ENCODE measurements at places on chromosomes 5 and 9.

- no peak for DNase-seq
Observed at GRCh38 chr9:36064448-36065037, 27.8 kb downstream of the RECK start.

GRCh38 chr5:39267186-39267585, 47.8 kb upstream of the FYB1 start:
- DNase-seq = no peak

- DNase-seq = no peak
Observed at GRCh38 chr9:95834281-95834907, 41.1 kb upstream of the ERCC6L2 start.

GRCh38 chr5:116404016-116404415, 170.6 kb downstream of the SEMA6A start:
- no peak for DNase-seq

DNA sequence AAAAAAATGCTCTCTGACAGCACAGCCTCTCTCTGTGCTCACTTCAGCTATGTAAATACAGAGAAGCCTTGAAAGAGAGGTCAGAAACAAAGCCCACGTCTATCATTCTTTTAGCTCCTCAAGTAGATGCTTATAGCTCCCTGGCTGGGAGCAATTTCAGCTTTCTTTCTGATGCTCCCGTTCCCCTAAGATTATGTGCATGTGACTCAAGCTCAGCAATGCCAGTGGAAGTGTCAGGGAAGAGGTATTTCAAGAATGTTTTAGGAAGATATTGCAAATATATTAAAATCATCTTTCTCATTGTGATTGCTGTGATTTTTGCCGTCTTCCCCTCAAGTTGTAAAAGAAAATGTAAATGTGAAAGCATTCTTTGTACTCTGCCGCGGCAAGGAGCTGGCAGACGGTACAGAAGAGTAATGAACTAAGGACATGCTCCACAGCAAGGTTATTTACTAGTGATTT, 1353.7 kb upstream of the ACO1 start:
- DNase-seq = no peak

- DNase-seq = no peak
Observed at GRCh38 chr5:173537228-173537627, 79.2 kb downstream of the BOD1 start.

DNA sequence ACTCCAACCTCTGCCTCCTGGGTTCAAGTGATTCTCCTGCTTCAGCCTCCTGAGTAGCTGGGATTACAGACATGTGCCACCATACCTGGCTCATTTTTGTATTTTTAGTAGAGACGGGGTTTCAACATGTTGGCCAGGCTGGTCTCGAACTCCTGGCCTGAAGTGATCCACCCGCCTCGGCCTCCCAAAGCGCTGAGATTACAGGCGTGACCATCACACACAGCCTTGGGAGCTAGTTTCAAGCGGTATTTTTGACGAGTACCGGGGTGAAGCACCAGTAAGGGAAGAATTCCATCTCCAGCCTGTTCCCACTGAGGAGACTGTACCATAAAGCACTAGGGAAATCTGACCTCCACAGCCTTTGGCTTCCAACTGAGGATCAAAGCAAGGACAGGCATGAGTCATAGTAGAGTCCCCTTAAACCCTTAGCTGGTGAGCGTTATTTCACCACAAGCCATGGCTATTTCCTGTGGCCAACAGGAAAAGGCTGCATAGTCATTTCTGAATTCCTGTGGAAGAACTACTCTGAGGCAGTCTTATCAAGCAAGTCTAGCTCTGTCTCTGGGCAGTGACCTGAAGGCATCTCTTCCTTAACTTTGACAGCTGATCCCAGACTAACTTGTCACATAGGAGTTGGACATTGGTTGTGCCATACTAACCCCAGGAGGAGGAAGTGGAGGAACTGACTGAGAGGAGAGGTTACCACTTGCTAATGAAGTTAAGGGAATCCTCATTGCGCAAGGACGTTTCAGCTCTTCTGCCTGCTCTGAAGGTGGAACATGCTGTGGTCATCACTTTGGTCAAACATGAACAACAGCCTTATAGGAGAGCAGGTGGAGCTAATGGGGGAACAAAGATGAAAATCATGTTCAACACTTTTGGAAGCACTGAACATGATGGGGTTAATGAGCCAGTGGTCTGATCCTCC, 85.8 kb upstream of the DMRT1 start:
- DNase-seq = no peak

DNA sequence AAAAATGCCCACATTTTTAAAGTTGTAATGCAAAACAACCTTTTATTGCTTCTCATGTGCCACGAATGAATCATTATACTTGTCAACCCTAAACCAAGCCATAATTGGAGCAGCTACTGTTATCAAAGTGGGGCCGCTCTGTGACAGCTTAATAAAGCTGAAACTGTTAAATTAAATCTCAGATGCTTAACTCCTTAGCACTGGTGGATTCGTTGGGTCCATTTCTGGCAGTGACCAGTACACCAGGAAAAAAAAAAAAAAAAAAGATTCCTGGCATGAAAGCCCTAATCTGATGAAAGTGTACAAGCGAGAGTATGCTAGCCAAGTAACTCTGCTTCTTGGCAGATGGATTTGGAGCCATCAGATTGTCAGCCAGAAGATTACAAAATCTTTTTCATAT, 164.8 kb downstream of the ZSWIM6 start:
- DNase-seq = no peak

DNA sequence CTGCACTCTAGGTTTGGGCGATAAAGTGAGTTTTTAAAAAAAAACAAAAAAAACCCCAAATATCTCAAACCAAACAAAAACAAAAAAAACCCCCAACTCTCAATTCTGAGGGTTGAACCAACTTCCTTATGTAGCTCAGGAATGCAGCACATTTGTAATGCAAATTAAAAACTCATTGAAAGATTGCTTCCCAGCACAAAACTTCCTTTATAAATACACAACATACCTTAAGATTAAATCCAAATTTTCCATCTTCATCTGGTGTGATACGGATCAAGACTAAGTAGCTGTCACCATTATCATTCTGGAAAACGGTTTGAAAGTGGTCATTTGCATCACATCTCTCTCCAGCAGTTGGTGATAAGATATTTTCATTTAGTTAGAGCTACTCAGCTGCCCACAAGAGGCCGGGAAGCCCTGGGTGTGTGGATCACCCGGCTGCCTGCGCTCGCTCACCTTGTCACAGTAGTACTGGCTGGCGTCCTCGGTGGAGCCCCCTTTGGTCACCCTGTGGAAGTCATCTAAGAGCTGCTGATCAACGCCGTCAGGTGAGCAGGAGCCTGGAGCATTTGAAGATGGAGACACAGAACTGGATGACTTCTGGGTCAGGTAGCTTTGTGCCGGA, 88.2 kb downstream of the PTPN3 start:
- DNase-seq = no peak
